ENCODE measurements at places on chromosomes 2 and 18. TPM values are rescaled to one million over a fixed set of nuclear protein-coding genes. Genes with fewer than 3 reads are reported as not detected.

Gene CCDC74B
- total RNA-seq = 10.6 TPM

Gene POTEI
- 0.06 TPM for total RNA-seq

Gene MAP3K19
- total RNA-seq = 0.12 TPM

Gene SLC19A3
- 15.9 TPM for total RNA-seq

Gene PTPRN
- total RNA-seq = 0.88 TPM

Gene KCNJ13
- total RNA-seq = 1.8 TPM

Gene CERKL
- total RNA-seq = 4.5 TPM

Gene LAMA1
- 63.7 TPM for total RNA-seq

Gene CYP1B1
- 141 TPM for total RNA-seq

Gene ERBB4
- 104 TPM for total RNA-seq

Gene LYG1
- total RNA-seq = 1.1 TPM

Gene REG1B
- total RNA-seq = not detected

Gene UGT1A3
- not detected for total RNA-seq

Gene ROCK2
- total RNA-seq = 45.0 TPM

Gene RTP5
- not detected for total RNA-seq

Gene SLC9A4
- 12.9 TPM for total RNA-seq

Gene BCL11A
- total RNA-seq = 11.0 TPM

Gene PAIP2B
- total RNA-seq = 15.8 TPM

Gene AQP12B
- total RNA-seq = 0.58 TPM

Gene MRO
- 1.2 TPM for total RNA-seq

Gene CIDEA
- 0.64 TPM for total RNA-seq

Gene UGT1A10
- total RNA-seq = not detected

Gene SAG
- total RNA-seq = not detected

Gene TUBA3E
- not detected for total RNA-seq

Gene GFPT1
- 26.3 TPM for total RNA-seq

Gene MROH2A
- total RNA-seq = 0.53 TPM

Gene CFAP65
- 0.23 TPM for total RNA-seq

Gene IL36B
- not detected for total RNA-seq

Gene HOXD9
- total RNA-seq = 50.0 TPM

Gene CRYGC
- total RNA-seq = not detected

Gene DSC1
- total RNA-seq = 0.47 TPM

Data from metanephros (tissue), 2 donors.